Activated T-helper 1 cell treated with anti-CD3 and anti-CD28 coated beads, Interleukin-12 subunit alpha, Interleukin-12 subunit beta, Interleukin-2, Interleukin-4 antibody, amounts not matched to agents 30 ng/mL and 10 ng/mL and 1 ng/mL, durations not matched to agents 14 hours and 24 hours and 36 hours (primary cell): ENCODE measurements at places on chromosomes 13 and 19. TPM values are rescaled to one million over a fixed set of nuclear protein-coding genes. Genes with fewer than 3 reads are reported as not detected.
A peak's percentile ranks its signal among the peaks of the same experiment; 100 is the strongest.

DNA sequence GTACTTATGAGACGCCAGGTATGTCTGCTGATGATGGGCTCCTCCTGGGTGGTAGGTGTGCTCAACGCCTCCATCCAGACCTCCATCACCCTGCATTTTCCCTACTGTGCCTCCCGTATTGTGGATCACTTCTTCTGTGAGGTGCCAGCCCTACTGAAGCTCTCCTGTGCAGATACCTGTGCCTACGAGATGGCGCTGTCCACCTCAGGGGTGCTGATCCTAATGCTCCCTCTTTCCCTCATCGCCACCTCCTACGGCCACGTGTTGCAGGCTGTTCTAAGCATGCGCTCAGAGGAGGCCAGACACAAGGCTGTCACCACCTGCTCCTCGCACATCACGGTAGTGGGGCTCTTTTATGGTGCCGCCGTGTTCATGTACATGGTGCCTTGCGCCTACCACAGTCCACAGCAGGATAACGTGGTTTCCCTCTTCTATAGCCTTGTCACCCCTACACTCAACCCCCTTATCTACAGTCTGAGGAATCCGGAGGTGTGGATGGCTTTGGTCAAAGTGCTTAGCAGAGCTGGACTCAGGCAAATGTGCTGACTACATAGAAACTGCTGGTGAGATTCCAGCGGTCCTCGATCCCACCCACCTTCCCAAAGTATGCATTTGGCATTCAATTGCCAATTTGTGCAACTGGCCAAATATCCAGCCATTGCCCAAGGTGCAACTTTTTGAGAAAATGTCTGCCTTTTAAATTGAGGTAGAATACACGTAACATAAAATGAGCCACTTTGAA lies 10.2 kb downstream of the OR2Z1 start:
- no peak for DNase-seq

DNA sequence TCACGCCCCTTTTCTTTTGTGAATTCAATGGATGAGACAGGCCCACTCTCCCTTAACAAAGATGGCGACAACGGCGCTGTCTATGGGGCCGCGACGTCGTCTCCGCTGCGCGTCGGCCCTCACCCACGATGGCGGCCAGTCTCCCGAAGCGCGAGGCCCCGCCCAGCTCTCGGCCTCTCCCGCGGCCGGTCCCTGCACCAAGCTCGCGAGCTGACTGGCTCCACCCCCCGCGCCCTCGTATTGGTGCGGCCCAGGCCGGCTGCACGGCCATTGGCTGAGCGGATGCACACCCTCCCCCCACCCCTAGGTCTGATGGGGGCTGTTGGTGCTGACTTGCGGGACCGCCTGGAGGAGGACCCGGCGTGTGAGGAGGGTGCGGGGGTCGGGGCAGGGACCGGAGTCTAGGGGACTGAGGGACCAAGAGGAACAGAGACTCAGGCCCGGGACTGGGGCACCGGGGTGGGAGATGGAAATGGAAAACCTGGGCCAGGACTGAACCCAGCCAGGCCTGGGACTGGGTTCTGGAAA lies 4.8 kb downstream of the SPHK2 start:
- peak; percentile 97 for DNase-seq

GRCh38 chr19:29675120-29675649 lies 9.9 kb downstream of the PLEKHF1 start:
- no peak for DNase-seq

DNA sequence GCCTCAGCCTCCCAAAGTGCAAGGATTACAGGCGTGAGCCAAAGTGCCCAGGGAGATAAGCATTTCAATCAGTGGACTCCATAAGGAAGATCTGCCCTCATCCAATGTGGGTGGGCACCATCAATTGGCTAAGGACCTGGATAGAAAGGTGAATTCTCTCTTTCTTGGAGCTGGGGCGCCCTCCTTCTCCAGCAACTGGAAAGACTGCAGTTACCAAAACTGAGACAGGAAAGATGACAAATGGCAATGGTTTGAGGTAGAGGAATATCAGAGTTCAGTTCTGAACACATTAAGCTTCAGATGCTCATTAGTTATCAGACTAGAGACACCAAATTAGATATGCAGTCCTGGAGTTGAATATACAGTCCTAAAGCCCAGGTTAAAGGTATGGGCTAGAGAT lies 10.5 kb upstream of the ELF1 start:
- DNase-seq, result no peak

DNA sequence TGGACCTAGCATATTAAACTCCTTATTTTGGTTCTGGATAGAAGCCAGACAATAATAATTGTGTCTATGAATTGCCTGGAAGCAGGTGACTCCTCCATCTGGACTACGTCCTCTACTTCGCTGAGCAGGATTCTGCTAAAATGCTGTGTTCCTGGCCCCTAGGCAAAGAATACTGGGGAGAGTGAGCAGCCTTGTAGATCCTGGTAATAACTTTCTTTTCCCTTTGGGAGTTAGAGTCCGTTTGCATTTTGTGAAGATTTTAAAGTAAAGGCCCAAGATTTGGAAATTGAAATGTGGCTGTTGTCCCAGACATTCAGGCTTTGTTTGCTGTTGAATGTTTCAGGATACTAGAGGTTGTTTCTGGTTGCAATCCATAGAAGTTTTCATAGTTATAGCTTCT lies 511.9 kb upstream of the KLF12 start:
- no peak for DNase-seq

GRCh38 chr13:112117258-112117954 lies 50.5 kb downstream of the SOX1 start:
- no peak for DNase-seq

- DNase-seq, result no peak
These were observed 38.3 kb downstream of the GPR42 start for GRCh38 chr19:35409191-35409590.

DNA sequence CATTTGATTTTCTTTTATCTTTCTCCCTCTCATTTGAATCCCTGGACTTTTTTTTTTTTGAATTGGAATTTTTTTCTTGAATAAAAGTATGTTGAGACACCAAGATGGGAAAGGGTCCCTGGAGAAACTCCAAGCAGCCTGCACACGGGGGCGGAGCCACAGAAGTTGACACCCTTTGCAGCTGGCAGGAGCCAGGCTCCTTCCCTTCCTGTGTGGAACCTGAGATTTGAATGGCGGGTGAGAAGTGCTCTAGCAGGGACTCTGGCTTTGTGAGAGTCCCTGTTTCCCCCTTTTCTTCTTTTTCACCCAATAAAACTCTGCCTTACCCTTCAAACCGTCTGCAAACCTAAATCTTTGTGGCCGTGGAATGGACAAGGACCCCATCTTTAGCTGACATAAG lies 1381.0 kb upstream of the MIR17HG start:
- DNase-seq, result no peak

GRCh38 chr19:9306443-9306842 lies 3.2 kb downstream of the ZNF699 start:
- DNase-seq, result no peak

DNA sequence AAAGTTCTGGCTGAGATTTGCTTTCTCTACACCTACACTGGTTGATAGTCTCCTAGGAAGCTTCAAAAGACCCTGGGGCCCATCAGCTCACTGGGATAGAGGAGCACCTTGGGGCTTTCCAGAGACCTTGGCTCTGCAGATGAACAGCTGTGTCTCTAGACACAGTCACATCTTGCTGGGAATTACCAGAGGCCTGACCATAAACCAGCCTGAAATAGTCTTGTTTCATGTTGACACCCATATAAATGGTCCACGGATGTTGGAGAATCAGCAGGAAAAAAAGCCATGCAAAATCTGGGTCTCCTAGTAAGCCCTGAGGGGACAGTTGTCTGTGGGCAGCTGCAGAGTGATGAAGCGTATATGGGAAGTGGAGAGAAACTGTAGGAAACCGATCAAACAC lies 207.6 kb downstream of the DNAJC15 start:
- no peak for DNase-seq

DNA sequence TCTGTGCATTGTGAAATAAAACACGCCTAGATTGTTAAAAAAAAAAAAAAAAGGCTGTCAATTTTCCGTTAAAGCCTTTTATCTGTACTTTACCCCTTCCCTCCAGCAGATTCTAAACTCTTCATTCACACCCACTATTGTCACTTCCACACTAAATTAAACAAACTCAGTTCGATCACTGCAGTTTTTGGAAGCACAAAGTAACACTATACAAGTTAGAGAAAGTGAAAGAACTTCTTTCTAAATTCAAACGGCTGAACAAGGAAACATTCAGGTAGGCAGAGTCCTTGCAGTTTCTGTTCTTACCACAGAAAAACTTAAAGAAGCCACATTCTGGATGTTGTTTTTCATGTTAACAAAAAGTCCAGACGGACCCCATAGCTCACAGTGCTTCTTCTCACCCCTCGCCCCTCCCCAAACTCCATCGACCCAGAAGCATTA lies 27.5 kb upstream of the UBE2L5 start:
- DNase-seq, result no peak

DNA sequence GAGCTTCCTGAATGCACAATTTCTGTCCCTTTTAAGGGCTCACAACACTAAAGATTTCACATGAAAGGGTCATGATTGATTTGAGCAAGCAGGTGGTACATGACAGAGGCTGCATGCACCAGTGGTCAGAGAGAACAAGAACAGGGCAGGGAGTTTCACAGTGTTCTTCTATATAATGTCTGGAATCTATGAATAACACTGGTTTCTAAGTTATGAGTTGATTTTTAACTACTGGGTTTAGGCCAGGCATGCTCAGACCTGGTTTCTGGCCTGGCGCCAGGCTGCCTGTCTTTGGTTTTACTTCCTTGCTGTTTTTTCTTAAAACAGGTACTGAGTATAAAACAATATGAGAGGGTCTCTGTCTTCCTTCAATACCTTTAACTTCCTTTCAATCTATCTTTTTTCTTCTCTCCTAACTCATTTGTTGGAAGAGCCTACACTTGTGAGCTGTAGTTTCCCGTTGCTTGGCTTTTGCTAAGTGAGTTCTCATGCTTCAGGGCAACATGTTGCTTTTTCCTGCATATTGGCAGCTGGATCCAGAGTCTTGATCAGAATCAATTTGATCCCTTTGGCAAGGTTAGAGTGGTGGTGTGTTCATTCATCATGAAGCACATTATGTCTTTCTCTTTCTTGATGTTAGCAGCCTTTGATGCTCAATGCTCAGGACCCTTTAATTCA lies 38.5 kb upstream of the FGF14 start:
- DNase-seq, result no peak

DNA sequence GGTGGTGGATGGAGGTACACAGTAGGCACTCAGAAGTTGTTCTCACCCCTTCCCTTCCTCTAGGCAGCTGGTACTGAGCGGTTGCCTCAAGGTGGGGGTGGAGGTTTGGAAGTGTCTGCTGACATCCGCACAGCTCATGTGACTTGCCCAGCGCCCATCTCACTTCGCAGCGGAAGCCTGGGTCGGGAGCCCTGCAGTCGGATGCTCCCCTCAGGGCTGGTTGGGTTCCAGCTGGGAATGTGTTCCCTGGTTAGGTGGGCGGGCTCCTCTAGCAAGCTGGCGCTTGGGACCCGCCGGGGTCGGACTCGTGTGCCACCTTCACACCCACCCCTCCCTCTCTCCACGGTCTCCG lies 10.2 kb downstream of the PPP1R37 start:
- DNase-seq, result no peak

- DNase-seq, result no peak
These were observed 1.2 kb downstream of the UQCRFS1 start for GRCh38 chr19:29211562-29212355.

- DNase-seq, result no peak
These were observed 122.3 kb upstream of the RNF113B start for GRCh38 chr13:98299235-98299965.

The SYNGR4 gene
- 0.61 TPM in 1 of 2 replicates, not detected in the other for total RNA-seq

The PEAK3 gene
- 0.07 and 0.16 TPM in 2 replicates for total RNA-seq

The ZNF574 gene
- 17.5 and 17.8 TPM in 2 replicates for total RNA-seq
